ENCODE measurements at places on chromosomes 4 and X.

GRCh38 chr4:57303012-57303751, 193.0 kb upstream of the IGFBP7 start:
- no peak for DNase-seq

DNA sequence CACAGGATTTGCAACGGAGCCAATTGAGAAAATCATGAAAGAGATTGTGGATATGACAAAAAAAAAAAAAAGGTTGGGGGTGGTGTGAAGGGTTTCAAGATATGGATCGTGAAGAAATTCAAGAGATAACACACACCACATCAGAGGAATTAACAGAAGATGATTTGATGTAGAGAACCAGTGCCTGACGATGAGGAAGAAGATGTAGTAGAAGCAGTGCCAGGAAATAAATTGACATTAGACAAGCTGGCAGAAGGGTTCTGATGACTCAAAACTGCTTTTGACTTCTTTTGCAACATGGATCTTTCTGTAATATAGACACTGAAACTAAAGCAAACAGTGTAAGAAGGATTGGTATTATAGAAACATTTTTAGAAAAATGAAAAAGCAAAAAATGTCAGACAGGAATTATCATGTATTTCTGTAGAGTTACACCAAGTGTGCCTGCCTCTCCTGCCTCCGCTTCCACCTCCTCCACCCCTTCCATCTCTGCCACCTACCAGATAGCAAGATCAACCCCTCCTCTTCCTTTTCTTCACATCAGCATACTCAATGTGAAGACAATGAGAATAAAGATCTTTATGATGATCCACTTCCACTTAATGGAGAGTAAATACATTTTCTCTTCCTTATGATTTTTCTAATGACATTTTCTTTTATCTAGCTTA, 127.5 kb upstream of the OTUD4 start:
- DNase-seq = no peak

DNA sequence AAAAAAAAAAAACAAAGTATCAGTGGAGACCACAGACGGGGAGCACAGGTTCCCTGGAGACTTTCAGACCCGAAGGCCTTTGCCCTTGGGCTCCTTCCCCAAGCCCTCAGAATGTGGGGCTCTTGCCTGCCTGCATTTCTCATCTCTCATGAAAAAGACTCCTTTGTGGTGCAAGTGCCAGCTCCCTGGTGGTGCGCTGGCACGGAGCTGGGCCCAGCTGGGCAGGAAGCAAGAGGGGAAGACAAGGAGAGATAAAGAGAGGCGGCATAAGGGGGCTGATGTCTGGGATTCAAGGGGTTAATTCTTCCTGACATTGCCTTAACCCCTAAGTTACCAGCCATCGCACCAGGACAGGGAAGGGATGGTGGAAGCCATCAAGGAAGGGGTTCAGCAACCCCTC, 21.8 kb downstream of the NLGN3 start:
- no peak for DNase-seq

DNA sequence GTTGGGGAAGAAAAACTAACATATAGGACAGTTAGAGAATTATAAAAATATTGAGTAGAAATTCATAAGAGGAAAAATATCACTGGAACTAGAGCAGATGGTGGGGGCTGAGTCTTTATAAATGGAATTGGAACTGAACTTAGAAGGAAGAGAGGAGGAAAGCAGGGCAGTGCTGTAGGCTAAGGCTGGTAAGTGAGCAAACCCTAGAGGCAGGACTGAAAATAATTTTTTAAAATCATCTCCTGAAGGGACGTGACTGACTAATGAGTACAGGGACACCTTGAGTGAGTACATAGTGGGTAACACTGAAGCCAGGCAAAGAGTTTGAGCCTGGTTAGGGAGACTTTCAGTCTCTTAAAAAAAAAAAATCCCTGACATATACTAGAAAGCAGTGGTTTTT, 63.3 kb downstream of the GALNT7 start:
- DNase-seq = no peak

Data from NCI-H748 treated with DMSO at 0.1 percent for 48 hours (cell line).